ENCODE measurements at places on chromosomes 1 and 21.

- DNase-seq, result no peak
Observed at GRCh38 chr1:190847166-190847565, 369.5 kb upstream of the BRINP3 start.

DNA sequence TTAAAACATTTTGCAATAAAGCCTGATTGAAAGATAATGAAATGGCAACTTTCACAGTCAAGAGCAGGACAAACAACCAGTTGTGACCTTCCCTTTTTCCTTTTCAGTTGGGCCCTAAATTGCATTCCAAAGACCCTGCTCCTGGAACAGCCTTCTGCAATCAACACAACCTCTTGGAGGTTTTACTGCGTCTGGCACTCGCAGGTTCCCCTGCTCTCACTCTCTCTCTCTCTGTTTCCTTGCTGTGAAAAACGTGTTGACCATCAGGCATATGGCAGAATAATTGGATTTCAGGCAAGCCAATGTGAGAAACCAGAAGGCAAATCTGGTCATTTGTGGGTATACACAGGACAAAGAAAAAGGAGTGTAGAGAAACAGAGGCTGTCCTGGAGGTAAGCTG lies 23.2 kb downstream of the SLC44A5 start:
- no peak for DNase-seq

GRCh38 chr1:151807766-151808165 lies 2.5 kb upstream of the LINGO4 start:
- DNase-seq, result no peak

DNA sequence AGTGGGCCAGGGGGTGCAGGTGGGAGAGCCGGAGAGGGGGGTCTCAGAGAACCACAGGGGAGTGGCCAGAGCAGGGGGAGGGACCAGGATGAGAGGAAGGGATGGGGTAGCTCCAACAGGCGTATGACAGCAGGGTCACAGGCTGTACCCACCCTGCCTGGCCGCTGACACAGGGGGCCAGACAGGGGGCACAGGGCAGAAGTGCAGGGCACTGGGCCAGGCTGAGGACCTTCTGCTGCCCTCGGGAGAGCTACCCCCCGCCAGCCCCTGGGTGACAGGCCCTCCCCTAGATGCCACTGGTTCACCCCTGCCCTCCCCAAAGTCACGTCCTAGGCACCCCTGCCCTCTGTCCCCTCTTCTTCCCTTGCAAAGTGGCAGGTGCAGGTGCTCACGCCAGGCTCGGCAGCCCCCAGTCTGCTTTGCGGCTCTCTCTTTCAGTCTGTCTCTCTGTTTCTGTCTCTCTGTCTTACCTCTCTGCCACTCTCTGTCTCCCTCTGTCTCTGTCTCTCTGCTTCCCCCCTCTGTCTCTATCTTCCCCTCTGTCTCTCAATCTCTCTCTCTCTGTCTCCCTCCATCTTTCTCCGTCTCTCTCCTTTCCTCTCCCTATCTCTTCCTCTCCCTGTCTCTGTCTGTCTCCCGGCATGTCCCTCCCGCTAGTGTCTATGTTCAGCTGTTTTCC lies 48.5 kb downstream of the WNT9A start:
- DNase-seq, result no peak

- DNase-seq, result no peak
Observed at GRCh38 chr21:41759214-41759840, 7.5 kb downstream of the RIPK4 start.

All from NCI-H1092 (cell line).